Effector CD4-positive, alpha-beta T cell (primary cell): ENCODE measurements at places on chromosomes 13 and 19.
A peak's percentile ranks its signal among the peaks of the same experiment; 100 is the strongest.

DNA sequence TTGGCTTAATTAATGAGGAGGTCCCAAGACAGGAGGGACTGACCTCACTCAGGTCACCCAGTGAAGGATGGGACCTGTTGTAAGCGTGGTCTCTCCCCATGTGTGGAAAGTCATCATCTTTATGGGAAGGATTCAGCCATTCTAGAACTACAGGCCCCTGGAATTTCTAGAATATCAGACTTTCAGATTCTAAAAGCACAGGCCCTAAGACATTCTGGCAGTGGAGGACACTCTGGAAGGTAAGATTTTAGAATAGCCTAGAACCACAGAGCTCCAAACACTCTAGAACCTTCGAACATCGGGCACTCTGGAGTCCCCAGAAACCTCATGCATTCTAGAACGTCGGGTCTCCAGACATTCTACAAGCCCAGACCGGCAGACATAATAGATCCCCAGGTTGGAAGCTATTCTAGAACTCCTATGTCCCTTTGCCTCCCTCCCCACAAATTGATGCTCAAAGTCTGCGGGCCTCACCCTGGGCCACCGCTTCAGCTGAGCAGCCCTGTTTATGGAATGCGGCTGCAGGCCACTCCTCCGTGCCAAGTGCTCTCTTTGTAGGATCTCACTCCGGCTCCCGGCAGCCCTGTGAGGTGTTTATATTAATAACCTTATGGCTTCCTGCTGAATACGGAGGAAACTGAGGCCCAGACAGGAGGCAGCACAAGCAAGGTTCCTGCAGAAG, 1.9 kb upstream of the KLK15 start:
- no peak for DNase-seq

- no peak for DNase-seq
These were observed 51.1 kb downstream of the HS6ST3 start for GRCh38 chr13:96141032-96141431.

GRCh38 chr13:90375851-90376250, 971.6 kb upstream of the MIR17HG start:
- no peak for DNase-seq

DNA sequence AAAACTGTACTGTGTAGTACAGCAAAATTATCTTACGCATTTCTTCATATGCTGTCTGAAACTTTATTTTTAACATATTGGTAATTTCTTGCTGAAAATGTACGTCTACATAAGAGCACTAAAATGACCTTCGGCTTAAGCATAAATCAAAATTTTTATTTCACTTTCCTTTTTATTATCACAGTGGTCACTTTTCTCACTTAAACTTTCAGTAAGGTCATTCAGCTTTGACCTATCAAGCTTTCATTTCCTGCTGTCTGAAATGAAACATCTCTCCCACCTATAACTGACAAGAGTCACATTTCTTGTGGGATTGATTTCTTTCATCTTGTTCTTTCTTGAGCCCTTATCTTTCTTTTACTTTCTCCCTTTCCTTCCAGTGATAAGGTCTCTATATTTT, 2212.7 kb upstream of the PCDH20 start:
- no peak for DNase-seq

GRCh38 chr13:38394777-38395496, 45.3 kb downstream of the UFM1 start:
- no peak for DNase-seq

DNA sequence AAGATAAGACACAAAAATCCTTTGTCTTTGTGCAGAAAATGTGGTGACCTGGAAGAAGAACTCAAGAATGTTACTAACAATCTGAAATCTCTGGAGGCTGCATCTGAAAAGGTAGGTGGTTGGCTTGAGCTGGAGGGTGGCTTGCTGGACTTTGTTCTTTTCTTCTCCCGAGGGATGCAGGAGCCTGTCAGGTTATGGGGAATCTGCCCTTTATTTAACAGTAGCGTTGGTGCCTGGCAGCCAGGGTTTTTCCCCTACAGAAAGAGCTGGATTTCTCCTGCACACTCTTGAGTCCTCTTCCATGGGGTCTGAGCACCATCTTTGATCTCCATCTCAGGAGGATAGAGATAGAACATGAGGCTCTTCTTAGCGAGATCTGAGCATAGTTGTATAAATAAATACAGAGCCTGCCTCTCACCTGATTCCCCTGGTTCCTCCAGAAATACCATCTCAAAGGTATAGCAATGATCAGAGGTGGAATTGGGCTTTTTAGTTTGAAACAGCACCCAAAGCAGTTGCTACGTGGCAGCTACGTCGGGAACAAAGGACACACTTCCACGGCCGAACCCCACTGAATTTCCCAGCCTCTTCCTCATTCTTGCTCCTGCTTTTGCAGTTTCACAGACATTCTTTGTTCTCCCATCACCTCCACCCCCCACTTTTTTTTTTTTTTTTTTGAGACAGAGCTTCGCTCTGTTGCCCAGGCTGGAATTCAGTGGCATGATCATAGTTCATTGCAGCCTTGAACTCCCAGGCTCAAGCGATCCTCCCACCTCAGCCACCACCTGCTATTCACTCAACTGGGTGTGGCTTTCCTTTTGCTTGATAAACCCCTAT, 12.9 kb downstream of the TPM4 start:
- no peak for DNase-seq

GRCh38 chr19:17496337-17496997, 15.0 kb upstream of the PGLS start:
- DNase-seq = peak; percentile 69

- DNase-seq = no peak
These were observed 114.9 kb upstream of the WASF3 start for GRCh38 chr13:26442541-26442940.

- DNase-seq = no peak
These were observed 11.0 kb downstream of the PEPD start for GRCh38 chr19:33510462-33511194.

DNA sequence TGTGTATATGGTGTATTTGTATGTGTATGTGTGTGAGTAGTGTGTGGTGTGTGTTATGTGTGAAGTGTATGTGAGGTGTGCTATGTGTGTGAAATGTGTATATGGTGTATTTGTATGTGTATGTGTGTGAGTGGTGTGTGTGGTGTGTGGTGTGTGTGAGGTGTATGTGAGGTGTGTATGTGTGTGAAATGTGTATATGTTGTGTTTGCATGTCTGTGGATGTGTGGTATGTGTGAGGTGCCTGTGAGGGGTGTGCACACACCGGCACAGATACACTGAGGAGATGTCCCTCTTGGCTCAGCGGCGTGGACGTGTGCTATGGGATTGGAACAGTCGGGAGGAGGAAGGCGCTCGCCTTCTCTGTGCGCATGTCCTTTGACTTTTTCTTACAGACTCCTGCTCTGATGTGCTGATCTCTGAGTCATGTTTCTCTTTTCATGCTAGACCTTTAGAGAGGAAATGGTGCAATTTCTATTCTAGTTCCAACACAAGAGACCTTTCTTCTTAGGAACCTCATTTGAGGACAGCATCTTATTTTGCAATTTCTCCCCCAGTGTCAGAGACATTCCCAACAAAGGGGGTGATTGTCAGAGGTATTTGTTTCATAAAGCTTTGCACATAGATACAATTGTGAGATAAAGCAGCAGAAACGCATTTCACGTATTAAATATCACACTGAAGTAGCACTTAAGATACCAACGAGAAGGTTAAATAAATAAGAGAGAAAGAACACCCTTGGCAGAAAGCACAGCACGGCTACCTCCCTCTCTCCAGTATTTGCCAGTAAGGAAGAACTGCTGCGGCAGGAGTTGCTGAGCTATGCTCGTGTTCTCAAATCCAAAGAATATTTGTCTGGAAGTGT, 11.3 kb upstream of the TNFRSF19 start:
- no peak for DNase-seq

GRCh38 chr19:49335071-49335783, at the start of gene CD37:
Gene CD37 (plus strand): TSS chr19:49335406. CDS start chr19:49335541, 135 bp downstream.
- DNase-seq = peak; percentile 38

- no peak for DNase-seq
These were observed 33.3 kb upstream of the SPATA13 start for GRCh38 chr13:24127116-24127631.

- no peak for DNase-seq
These were observed 2.9 kb upstream of the RFC3 start for GRCh38 chr13:33815011-33815550.

DNA sequence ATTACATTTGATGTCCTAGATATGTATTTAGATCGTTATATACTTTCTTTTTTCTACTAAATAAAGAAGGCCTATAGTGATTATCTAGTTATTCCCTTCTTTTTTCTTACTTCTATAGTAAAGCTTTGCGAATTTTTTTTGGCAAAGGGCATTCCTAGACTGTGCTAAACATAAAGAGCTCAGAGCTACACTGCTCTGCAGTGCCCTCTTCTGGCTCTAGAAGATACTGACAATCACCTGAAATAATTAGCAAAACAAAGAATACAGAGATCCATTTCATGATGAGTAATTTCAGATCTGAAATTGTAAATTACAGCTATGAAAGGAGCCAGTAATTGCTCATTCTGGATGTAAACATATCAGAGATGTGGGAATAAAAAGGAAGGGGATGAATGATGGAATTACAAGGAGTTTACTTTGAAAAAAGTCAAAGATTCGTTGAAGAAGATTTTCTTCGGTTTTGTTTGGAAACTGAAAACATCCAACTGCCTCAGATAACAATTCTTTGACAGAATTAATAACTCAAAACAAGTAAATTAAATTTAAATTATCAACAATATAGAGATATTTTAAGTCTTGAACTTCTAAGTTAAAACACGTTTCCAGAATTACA, 288.5 kb downstream of the NALCN start:
- no peak for DNase-seq

DNA sequence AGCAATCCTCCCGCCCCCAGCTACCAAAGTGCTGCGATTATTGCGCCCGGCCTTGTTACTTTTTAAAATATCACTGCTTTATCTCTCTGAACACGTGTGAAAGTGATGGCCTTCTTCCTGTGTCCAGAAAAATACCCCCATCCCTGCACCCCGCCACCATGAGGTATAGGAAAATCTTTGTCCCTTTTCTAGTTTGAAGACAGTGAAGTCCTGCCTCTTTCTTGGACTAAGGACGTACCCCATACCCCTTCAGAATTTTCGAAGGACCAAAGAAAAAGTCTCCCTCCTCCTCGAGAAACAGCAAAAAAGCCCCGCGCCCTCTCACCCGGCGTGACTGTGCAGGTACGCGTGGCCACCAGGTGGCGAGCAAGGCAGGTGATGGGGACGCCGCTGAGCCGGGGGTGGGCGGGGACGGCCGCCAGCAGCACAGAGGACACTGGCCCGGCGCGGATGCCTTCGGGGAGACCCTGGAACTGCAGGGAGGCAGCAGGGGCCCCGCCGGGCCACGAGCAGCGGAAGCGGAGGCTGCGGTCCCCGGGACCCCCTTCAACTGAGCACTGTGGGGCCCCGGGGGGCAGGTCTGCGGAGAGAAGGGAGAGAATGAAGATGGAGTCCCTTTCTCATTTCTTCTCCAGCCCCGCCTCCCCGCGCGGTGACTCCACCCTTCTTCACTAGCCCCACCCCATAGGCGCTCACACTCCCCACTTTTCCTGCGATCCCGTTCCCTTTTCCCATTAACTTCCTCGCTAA, 3.2 kb downstream of the VSIG10L start:
- DNase-seq = peak; percentile 78

- DNase-seq = no peak
These were observed 9.8 kb downstream of the CLEC4M start for GRCh38 chr19:7772752-7773291.

DNA sequence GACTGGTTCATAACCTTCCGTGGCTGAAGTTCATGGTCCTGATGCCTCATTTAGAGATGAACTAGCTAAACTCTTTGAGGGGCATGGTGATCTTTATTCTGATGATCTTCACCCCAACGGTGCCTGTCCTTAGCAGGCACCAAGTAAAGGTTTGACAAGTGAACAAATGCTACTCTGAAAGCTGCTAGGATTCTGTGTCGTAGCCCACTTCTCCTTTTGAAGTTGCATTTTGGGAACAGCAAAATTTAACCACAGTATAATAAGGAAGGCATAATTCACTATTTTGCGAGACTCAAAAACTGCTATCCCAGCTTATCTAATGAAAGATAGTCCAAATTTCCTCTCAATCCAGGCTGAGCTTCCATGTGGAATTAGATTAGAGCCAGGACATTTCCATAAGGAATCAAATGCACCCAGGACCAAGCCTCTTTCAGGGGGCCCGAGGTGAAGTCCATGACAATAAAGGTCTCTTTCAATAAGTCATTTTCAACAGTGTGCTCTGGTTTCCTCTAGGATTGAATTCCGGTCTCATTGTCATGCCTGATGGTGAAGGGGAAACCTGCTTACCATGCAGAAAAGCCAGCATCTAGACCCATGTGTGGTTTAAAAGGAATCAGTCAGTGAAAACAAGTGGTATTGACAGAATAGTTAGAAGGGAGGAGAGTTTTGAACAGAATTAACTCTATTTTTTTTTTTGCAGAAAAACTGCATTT, 23.1 kb downstream of the SIAH3 start:
- no peak for DNase-seq

GRCh38 chr19:30159636-30160035, 212.5 kb upstream of the ZNF536 start:
- no peak for DNase-seq

DNA sequence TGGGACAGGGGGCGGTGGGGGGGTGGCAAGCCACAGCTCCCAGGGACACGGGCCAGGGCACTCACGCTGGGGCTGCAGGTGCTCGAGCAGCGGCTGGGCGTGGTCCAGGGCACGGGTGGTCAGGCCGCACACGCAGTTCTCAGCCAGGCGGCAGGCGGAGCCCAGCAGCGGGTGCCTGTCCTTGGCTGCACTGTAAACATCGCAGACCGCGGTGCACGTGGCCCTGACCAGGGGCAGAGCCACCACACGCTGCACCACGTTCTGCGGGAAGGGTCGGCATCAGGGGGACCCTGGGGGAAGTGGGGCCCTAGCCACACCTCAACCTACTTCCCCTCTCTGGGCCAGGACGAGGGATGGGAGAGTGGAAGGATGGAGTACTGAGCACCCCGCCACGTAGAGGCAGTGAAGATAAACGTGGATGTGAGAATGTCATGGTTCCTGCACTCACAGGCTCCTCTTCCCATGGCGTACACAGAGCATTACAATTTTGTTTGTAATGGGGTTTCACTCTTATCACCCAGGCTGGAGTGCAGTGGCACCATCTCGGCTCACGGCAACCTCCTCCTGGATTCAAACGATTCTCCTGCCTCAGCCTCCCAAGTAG, 3.4 kb downstream of the PLIN5 start:
- DNase-seq = no peak

DNA sequence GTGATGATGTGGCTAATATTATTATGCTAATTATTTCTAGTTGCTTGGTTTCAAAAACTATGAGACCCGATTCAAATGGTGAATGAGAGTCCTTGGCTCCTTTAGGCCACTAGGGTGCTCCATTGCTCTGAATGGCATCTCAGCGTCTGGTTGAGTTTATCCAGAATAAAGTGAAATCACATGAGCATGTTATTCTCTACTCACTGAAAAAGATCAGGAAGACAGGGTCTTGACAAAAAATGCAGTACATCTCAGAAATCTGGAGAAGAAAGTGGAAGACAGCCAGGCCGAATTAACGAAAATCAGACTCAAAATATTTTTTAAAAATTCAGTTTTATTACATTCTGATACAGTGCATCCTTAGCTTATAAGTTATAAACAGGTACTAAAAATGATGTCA, 516.2 kb downstream of the MYO16 start:
- no peak for DNase-seq

DNA sequence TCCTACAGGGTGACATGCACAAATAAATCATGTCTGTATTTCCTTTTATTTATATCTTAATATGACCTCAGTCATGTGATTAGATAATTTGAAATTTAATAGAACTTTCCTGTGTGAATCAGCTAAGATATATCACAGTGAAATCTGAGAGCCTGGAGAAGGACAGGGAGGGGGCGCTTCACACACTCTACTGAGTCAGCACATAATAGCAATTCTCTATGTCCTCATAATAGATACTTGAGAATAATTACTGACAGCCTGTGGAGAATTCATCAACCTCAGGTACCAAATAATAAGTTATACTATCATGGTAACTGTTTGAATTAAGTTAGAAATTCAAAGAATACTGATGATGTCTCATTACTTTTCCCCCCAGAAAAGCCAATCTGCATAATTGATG, 98.0 kb upstream of the SLC10A2 start:
- DNase-seq = no peak
